Fibroblast of skin of scalp (primary cell): ENCODE measurements at places on chromosomes 5 and 9.

DNA sequence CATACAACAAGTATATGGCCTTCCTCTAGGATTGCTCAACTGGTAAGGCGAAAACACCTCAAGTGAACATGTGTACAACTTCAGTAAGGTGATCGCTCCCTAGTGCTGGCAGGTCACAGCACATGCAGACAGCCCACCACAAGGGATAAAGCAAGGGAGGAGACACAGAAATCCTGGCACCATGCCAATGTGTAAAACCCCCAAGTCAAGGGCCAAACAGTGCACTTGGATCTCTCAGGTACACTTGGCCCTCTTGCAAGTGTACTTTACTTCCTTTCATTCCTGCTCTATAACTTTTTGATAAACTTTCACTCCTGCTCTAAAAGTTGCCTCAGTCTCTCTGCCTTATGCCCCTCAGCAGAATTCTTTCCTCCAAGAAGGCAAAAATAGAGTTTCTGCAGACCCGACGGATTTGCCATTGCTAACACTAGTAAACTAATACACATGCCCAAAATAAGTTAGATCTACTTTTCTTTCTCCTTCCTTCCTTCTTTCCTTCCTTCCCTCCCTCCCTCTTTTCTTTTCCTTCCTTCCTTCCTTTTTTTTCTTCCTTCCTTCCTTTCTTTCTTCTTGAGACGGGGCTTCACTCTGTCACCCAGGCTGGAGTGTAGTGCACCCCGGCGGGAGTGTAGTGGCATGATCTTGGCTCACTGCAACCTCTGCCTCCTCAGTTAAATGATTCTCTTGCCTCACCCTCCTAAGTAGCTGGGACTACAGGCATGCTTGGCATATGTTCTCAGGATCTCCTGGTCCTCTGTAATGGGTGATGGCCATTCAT is 6.8 kb upstream of the LNPEP start:
- no peak for DNase-seq

DNA sequence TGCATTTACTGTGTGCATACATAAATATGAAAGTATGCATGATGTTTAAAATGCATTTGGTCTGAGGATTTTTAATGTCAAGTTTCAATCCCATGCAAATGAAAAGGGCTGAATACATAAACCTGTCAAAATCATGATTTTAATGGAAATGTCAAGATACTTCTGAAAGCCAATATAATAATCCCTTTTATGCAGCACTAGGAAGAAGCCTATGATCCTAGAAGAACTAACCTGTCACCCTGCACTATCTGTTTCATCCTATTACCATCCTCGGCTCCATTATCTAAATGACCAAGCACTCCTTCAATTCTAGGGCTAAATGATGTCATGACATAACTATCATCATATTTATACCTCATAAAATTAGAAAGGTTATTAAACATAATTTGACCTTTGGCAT is 2229.4 kb upstream of the WWC1 start:
- no peak for DNase-seq

DNA sequence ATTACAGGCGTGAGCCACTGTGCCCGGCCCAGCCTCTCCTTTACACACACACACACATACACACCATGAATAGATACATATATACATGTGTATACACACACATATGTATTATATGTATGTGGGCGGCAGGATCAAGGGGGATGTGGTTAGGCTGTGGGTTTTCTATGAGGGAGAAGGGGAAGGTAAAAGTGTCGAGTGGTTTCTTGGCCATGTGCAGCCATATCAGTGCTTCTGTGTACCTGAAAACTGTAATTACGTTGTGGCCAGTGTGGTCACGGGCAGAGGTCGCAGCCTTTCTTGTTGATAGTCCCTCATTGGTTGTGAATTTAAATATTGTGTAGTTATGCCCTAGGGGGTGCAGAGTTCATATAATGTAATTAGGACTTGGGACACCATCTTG is 16.5 kb downstream of the CDK20 start:
- no peak for DNase-seq

DNA sequence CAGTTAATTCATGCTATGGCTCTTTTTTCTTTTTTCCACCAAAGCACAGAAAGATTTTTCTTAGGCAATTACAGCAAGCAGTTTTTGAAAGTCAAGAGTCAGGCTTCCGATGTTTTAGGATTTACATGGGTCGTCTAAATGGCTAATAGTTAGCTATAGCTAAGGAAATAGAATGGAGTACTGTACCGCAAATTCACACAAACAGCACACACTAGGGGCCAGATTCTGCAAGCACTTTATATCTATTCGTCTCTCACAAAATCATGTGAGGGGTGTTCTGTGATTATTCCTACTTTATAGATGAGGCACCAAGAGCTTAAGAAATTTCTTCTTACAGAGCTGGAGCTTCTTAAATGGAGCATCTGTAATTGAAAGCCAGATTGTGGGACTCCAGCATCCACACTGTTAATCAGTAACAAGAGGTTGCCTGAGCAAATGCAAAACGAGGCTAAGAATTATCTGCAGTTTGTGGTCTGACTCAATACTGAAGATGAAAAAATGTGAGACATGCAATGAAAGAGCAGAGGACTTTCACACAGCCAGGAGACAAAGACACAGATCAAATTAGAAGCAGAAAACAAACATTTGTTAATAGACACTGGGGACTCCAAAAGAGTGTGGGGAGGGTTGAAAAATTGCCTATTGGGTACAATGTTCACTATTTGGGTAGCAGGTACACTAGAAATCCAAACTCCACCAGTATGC is 62.7 kb upstream of the CTXN3 start:
- DNase-seq: no peak

DNA sequence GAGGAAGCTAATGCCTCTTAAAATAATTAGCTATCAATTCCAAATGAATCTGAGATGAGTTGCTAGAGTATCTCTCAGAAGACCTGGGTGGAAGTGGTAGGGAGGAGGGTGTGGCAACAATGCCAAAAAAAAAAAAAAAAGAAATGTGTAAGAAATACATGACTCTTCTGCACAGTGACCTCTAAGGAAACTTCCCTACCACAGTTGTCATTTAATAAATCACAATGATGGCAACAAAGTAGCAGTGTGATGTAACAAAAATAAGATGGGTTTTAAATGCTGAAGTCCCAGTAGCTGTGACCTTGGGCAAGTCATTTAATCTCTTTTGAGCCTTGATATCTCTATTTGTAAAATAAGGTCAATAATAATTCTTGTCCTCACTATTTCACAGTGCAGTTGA is 7.2 kb downstream of the FOXD1 start:
- peak; percentile 15 for DNase-seq

- DNase-seq: no peak
Measured at GRCh38 chr5:132473019-132473531, 17.5 kb downstream of the IRF1 start.

DNA sequence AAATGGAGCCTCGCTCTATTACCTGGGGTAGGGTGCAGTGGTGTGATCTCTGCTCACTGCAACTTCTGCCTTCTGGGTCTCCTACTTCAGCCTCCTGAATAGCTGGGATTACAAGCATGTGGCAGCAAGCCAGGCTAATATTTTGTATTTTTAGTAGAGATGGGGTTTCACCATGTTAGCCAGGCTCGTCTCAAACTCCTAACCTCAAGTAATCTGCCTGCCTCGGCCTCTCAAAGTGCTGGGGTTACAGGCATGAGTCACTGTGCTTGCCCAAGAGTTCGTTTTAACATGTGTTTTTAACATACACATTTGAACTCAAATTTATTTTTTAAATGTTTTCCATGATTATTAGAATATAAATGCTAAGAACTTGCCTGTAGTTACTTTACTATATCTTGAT is 34.2 kb downstream of the MARCHF6 start:
- DNase-seq: peak; percentile 50

DNA sequence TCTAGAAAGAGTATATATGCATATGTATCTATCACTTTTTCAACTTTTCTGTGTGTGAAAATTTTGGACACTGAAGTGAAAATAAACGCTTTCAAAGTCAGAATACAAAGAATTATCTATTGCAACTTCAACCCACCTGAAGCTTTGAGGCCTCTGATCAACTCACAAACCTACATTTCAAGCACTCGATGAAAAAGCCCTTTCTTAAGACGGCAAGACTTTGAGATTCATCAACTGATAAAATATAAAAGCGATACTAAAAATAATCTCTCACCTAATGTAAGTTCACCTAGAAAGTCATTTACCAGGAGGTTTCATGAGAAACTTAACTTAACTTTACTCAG is 1.2 kb downstream of the GOLPH3 start:
- DNase-seq: no peak

GRCh38 chr5:62575489-62575888 is 3.1 kb upstream of the LRRC70 start:
- DNase-seq: no peak

GRCh38 chr5:167822241-167822640 is 469.2 kb upstream of the WWC1 start:
- DNase-seq: peak; percentile 55

GRCh38 chr9:91813176-91813795 is 136.7 kb downstream of the ROR2 start:
- DNase-seq: no peak

DNA sequence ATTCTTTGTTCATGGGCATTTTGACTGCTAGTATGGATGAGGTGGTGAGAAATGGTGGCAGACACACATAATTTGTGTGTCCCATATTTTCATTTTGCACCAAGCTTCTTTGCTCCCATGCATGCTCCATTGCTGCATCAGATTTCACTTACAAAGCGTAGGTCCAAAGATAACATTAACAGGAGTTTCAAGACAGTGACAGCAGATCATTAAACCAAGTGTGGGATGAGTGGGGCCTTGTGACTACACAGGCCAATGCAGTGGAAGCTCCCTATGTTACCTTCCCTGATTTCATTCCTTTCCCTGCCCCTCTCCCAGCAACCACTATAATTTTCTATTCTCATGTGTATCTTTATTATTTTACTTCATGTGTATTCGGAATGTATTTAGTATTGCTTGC is 142.0 kb downstream of the AOPEP start:
- DNase-seq: no peak

DNA sequence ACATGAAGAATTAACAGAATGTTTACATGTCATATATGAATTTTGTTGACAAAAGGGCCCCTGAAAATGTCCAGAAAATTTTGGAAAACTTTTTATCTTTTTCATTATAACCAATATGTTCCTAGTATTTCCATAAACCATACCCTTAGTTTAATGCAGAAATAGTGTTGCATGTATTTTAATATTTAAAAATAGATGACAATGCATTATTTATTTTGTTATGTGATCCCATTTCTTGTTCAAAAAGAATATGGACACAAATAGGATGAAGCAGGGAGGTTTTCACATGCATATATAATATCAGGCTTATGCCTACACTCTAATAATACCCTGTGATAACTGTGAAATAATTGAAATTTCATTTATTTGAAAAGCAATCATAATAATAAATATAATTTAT is 500.5 kb downstream of the CDH18 start:
- no peak for DNase-seq

DNA sequence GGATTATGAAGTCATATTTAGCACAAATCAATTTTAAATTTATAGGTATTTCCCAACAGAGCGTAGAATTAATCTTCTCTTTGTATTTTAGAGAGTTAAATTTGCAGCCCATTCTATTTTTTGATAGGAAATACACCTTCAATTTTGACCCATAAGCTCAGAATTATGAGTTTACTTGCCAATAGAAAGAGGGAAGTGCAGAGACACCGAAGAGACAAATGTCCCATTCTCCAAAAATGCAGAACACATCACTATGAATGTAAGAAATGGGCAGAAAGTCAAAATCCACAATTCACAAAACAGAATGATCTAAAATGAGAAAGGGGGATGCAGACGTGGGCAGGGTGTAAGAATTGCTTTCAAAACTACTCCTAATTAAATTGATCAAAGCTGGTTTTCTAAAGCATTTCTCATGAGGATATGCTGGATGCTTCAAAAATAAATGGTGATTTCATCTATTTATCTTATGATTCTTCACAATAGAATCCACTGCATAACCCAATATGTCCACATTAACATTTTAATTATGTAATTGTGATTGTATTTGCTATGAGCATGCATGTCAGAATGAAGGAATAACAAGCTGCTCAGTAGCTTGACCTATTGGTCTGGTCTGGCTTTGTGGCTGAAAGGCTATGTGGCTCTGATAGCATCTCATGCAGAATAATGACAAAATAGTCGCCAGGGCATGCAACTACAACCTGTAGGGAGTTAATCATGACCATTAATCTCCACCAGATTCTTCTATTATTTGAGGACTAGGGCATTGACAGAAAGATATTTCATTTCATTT is 550.1 kb upstream of the CDH18 start:
- DNase-seq: no peak

GRCh38 chr5:43033841-43034590 is 6.1 kb downstream of the ANXA2R start:
- peak; percentile 51 for DNase-seq

DNA sequence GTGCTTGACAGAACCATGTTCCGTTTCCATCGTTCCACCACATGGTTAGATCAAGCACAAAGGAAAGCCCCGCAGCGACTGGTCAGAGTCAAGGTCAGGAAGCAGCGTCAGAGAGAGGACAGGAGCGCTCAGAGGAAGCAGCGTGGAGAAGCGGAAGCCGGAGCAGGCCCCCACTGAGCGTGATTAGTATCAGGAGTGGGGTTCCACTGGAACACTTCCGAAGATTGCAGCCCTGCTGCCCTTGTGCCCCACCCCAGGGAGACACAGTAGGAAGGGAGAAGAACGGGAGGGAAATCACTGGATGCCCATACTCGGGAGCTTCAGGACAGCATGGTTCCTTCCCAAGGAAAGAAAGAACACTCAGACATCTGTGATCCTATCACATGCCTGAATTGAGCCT is 189.0 kb upstream of the PANK3 start:
- no peak for DNase-seq

- no peak for DNase-seq
Measured at GRCh38 chr5:72537166-72537565, 30.0 kb upstream of the ZNF366 start.

DNA sequence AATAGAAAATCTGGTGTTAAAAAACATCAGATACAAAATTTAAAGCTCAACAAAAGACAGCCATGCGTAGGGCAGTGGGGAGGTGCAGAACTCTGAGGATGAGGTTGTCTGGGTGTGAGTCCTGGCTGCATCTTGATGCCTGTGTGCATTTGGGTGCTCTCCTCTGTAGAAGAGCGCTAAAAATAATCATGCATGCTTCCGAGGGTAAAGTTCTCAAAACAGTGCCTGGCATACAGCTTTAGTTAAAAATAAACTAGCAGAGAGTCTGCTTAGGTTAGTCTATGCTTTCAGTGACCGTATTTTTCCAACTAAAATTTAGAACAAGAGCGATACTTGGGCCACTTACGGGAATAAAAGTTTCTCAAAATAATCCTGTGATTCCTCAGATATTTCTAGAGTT is 55.5 kb upstream of the SPATA31C2 start:
- DNase-seq: no peak

- no peak for DNase-seq
Measured at GRCh38 chr9:75532233-75533050, 358.0 kb upstream of the PCSK5 start.
